ENCODE measurements at places on chromosomes 2 and 18.

DNA sequence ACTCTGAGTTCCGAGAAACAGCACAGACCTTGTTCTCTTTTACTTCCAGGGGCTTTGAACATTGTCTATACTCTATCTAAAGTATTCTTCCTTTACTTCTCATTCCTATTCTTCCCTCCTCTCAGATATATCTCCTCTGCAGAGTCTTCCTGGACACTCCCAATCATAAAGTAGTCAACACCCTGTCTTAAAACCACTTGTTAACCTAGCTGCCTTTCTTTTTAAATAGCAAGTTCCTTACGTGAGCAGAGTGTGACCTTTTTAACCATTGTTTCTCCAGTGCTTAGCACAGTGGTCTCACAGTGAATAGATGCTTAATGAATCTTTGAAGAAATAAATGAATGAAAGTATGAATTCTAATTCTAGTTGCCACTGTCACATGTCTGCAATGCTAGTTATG lies 47.4 kb downstream of the PTRHD1 start:
- no peak for DNase-seq

- DNase-seq = no peak
These were observed 53.5 kb downstream of the MGAT5 start for GRCh38 chr2:134307334-134307733.

GRCh38 chr2:38217401-38218188 lies 141.6 kb upstream of the CYP1B1 start:
- no peak for DNase-seq

DNA sequence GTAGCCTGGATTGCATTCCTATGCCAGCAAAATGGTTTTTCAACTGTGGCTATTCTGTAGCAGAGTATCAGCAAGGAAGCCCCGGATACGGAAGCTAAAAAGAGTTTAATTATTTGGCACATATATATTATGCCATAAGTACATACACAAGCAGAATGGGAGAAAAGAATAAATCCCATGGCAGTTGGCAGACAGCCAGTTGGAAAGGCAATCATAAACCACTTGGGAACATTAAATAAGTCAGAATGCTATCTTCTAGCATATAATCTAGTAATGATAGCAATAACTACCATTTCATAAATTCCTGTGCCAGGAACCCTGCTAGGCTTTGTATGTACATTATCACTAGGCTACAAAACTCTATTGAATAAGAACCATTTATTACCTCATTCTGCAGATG lies 26.0 kb downstream of the GALNT5 start:
- DNase-seq = no peak

GRCh38 chr2:241873803-241874110 lies 4.2 kb downstream of the RTP5 start:
- no peak for DNase-seq

- DNase-seq = peak; percentile 41
These were observed 19.4 kb upstream of the RNF138 start for GRCh38 chr18:32072321-32072720.

DNA sequence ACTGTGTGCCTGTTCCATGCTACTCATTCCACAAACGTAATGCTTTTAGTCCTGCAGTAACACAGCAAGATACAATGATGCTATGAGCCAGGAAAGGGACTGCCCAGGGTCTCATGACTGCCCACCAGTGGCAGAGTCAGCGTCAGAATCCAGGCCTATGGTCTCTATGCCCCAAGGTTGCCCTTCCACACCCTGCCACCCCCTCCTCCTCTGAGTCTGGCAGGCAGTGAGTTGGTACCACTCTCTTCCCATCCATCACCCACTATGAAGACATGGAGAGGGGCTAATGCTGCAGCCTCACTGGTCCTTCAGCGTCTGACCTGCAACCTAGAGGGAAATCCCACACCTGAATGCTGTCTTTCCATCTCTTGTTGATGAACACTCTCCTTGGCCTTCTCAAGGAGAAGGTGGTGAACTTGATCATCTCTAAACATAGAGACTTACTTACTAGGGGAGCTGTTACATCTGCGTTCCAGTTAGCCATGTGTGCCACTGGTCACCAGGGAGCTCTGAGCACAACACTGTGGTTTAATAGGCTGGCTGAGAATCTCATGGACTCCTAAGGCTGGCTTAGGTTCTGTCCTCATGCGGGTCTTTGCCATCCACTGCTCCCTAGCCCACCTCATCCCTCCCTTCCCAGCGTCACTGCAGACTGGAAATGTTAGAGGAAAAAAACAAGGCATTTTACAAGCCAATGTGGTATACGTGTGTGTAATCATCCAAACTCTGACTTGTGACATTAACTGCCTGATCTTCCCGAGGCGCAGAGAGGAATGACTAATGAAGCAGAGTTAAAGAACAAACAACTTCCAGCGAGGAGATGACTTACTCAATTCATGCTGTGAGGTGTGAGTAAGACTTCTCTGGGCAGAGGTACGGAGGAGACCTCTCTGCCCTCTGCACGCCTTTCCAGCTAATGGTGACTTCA lies 28.8 kb downstream of the STEAP3 start:
- DNase-seq = no peak

DNA sequence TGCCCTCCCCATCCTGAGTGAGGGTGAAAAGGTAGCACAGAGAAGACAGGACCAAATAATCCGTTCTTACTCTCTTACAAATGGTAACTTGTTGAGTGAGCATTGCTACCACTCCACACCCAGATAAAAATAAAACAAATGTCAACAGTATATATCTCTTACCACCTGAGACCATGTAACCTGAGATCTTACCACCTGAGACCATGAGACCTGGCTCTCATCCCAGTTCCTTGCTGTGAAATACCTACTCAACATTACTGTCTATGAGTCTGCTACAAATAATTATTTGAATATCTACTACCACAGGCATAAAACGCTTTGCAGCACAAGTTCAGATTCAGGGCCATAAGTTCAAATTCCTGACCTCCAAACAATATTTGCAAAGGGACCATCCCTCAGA lies 234.7 kb downstream of the C1D start:
- DNase-seq = no peak

- DNase-seq = no peak
These were observed 311.0 kb upstream of the FAM98A start for GRCh38 chr2:33909945-33910695.

GRCh38 chr2:181348107-181348837 lies 108.9 kb upstream of the ITGA4 start:
- no peak for DNase-seq

DNA sequence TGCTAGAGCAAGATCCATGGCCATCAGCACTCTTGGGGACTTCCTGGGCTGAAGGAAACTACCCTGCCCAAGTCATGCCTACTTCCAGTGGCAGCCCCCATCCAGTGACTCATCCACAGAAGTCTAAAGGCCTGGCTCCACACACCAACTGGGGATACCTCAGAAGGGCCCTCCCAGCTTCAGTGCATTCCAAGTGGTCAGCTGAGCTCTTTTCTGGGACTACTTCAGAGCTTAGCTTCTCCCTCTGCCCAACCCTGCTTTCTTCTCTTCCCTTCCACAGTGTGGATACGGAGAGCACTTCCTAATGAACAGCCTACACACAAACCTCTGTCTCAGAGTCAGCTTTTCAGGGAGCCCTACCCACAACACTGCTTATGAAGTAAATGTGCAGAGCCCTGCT lies 66.5 kb downstream of the CLHC1 start:
- DNase-seq = peak; percentile 84

DNA sequence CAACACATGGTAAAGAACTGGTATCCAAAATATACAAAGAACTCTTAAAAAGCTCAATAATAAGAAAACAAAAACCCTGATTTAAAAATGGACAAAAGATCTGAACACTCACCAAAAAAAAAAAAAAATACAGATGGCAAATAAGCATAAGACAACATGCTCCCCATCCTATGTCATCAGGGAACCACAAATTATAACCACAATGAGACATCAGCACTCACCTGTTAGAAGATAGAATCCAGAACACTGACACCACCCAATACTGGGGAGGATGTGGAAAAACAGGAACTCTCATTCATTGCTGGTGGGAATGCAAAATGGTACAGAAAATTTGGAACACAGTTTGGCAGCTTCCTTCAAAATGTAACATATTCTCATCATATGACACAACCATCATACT lies 66.7 kb downstream of the TMX3 start:
- DNase-seq = no peak

DNA sequence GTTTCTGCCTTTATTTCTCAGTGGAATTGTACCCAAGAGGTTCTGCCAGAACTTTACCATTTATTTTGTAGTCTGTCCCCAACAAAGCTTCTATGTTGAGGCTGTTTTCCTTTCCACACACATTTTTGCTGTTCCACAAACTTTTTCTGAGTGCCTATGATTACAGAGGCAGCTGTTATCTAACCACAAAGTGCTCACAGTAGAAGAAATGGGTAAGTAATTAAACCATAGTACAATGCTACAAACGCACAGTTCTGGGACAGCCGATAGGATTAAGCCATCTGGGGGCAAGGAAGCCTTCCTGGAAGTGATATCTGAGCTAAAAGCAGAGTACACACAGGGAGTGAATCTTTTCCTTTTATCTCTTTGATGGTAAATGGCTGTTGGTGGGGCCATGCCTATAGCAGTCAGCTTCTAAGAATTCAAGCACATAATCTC lies 3.9 kb upstream of the MGAT4A start:
- DNase-seq = no peak

GRCh38 chr2:16394072-16394985 lies 271.3 kb downstream of the CYRIA start:
- DNase-seq = no peak

- no peak for DNase-seq
These were observed 267.8 kb upstream of the NCKAP5 start for GRCh38 chr2:133835821-133836619.

DNA sequence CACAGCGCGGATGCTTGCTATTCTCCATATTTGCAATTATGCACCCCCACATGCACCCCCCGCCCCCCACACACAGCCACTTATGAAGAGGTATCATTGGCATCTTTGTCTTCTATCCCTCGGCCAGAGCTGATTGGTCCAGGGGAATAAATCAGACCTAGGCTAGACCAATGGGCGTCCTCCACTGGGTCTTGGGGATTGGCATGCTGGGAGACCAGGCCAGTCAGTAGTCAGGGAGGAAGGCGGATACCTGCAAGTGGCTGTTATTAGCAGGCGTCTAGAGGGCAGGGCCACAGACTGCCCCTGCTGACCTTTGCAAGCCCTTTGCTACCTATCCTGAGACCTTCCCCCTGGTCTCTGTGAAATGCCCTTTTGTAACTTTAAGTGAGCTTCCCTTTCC lies 30.0 kb downstream of the ATOH8 start:
- DNase-seq = no peak

GRCh38 chr2:9952286-9952737 lies 819 bp downstream of the GRHL1 start:
- DNase-seq = no peak

DNA sequence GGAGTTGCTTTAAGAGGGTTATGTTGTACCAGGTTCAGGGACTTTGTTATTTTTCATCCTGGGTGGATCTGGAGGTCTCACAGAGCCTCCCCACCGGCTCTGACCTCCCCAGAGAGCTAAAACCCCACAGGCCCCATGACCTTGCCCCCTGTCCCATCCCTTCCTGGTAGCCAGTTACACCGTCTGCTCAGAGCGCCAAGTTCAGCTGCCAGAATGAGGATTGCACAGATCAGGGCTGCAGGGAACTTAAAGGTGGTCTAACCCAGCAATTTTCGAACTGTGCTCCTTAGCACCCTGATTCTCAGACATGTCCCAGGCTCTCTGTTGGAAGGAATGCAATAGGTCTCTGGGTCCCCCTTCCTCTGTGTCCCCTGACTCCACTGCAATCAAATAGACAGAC lies 32.1 kb downstream of the ATOH8 start:
- DNase-seq = no peak

DNA sequence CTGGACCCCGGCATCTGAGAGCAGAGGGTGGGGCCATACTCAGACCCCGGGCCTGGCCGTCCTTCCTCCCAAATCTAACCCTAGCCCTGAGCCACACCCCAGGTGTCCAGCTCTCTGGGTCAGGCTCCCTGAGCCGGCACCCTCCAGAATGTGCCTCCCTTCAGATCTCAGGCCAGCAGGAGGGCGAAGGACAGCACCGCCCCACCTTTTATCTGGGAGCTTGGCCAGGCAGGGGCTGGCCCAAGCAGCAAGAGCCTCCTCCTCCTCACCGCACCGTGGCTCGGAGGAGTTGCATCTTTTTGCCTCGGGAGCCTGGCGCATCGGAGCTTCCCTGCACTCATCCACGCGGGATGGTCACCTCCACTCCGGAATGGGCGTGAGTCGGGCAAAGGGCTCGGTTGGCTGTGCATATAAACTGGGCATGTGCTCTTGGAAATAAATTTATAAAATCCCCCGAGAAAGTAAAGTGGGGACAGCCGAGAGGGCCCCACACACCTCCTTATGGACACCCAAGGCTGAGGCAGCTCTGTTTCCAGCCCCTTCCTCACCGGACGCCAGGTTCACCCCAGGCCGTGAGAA lies 69.1 kb upstream of the CTDP1 start:
- DNase-seq = no peak

- DNase-seq = no peak
These were observed 1.1 kb downstream of the RNF181 start for GRCh38 chr2:85596486-85597143.

DNA sequence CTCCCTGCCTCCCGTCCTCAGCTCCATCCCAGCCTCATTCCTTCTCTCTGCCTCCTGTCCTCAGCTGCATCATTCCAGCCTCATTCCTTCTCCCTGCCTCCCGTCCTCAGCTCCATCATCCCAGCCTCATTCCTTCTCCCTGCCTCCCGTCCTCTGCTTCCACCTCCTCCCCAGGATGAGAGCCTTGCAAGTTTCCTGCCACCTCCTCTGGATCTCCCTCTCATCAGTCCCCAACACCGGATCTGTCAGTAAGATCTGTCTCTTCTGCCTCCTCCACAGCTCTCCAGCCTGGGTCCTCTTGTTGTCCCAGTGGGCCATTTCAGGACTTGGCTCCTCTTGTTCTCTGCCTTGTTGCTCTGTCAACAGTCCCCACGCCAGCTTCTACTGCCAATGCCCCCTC lies 130.9 kb downstream of the NDUFA10 start:
- no peak for DNase-seq

- DNase-seq = peak; percentile 90
These were observed 52.0 kb downstream of the ARL4C start for GRCh38 chr2:234444893-234445292.

GRCh38 chr18:6807515-6808257 lies 78.2 kb downstream of the ARHGAP28 start:
- DNase-seq = no peak

- no peak for DNase-seq
These were observed 70.9 kb downstream of the PTRHD1 start for GRCh38 chr2:24722141-24722790.
